ENCODE measurements at places on chromosomes 7 and 10.

GRCh38 chr7:55375237-55375636, 10.1 kb downstream of the LANCL2 start:
- DNase-seq: no peak

DNA sequence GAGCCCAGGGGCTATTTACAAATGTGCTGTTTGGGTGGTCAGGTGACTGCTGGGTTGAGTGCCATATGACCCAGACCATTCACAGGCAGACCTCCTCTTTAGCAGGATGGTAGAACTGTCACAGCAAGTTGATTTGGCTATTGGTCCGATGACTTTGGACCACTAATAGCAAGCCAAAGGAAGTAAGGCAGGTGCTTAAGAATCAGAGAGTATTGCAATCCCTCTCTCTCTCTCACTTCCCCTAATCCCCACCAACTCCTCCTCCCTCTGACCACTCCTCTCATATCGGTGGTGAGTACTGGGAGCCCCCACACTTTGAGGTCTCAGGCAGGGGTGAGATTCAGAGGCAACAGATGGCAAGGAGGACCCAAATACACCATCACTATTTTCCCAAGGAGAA, 165.3 kb downstream of the TRIL start:
- DNase-seq: no peak

GRCh38 chr7:28941633-28942032, 16.5 kb downstream of the TRIL start:
- DNase-seq: no peak

DNA sequence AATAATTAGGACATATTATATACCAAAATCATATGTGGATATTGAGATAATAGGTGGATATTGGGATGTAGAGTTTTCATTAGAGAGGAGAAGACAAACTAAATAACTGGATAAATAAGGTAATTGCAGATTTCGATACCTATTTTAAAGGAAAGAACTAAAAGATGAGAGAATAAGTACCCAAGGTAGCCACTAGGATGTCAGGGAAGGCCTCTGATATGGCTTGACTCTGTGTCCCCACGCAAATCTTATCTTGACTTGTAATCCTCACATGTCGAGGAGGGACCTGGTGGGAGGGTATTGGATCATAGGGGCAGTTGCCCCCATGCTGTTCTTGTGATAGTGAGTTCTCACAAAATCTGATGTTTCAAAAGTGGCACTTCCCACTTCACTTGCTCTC, 44.7 kb upstream of the TMEM229A start:
- no peak for DNase-seq

DNA sequence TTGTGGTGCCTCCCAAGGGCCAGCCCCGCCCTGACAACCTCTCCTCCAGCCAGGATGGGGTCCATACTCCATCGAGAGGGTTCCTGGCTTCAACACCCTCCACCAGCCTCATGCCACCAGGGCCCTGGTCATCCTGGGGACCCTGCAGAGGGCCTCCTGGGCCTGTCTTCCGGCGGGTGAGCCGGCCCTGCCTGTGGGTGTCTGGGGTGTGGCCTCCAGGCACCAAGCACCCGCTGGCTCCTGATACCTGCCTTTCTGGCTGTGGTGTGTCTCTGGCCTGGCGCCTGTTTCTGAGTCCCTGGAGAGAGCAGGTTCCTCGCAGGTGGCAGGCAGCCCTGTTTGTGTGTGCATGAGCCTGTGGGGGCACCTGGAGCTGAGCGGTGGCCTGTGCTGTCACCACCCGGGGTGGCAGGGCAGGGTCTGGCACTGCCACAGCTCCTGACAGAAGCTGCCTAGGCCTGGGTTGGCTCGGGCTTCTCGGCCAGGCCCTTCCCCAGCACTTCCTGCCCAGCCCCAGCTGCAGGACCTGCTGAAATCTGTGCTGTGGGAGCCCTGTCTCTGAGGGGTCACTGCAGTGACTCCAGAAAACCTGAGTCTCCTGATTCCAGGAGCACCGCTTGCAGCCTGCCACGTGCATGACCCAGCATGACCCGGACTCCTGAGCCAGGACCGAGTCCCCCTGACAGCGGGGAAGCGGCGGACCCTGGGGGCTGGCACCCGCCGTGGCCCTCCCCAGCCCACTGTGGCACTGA, 18.4 kb downstream of the ADAM8 start:
- no peak for DNase-seq

GRCh38 chr7:97094284-97094930, 23.1 kb upstream of the SDHAF3 start:
- no peak for DNase-seq

DNA sequence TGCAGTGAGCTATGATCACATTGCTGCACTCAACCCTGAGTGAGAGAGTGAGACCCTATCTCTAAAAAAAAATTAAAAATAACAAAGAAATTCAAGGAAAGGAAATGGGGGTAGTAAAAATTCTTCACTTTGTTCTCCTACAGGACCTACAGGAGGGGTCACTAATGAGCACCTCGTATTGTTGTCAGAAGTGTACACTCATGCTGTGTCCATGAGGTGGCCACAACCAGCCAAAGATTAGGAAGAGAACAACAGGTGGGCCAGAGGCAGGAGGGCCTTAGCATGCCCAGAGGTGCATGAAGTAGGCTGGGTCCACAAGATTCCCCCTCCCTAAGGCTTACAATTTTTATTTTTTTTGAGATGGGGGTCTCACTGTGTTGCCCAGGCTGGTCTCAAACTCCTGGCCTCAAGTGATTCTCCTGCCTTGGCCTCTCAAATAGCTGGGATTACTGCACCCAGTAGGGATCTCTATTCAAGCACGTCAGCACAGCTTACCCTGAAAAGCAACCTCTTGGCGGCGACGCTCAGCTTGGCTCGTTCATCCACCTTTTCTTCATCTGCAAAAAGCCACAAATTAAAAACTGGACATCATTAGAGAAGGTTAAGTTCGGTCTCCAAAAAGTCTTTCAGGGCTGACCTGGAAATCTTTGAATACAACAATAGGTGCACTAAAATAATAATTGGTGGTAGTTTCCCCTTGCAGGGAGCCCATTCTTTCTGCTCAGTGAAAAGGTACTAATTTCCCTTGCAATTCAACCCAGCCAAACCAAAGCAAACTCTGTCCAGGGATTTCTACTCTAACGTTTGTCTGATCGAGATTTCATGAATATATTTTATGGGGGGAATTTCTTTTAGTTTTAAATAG, 104.4 kb downstream of the SVIL start:
- DNase-seq: no peak

DNA sequence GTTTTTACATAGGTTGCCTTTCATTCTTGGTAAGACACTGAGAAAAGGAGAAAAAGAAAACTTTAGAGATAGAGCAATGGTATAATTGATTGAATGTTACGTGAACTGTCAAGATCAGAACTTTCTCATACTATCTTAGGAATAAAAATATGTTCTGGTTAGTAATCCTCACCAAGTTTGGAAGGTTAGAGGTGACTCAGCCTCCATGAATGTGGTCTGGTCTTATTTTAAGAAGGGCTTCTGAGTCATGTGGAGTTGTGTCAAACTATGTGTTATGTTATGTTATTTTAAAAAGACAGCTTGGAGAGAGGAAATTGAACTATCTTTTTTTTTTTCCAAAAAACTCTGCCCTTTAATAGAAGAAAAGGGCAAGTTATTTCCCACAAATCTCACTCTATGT, 458.6 kb upstream of the KLF6 start:
- peak; percentile 10 for DNase-seq

GRCh38 chr7:91306266-91306665, 42.0 kb downstream of the FZD1 start:
- DNase-seq: no peak

- DNase-seq: no peak
Observed at GRCh38 chr10:76117949-76118348, 686.5 kb downstream of the LRMDA start.

DNA sequence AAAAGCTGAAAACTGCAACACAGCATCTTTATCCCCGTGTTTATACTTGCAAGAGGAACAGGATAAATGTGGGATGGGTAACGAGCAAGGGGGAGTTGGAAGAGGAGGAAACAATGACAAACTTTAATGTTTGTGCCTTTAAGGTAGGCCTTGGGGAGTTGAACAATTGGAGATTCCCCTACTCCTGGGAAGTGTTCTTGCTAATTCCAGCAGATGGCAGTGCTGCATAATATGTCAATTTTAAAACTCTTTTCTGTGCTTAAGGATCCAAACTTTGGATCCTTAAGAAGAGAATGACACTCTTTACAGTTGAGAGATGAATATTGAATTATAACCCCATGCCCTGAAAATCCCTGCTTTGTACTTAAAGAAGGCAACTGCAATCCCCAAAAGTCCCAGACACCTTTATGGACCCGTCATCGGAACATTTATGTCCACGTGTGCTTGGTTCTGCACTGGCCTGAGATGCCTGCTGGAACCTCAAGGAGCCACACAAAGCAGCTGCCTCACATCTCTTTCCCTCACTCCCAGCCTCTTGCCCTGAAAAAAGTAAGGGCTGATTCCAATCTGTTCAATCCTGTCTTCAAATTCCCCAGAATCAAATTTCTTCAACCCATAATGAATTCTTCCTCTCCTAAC, 12.0 kb downstream of the IFIT5 start:
- DNase-seq: no peak

GRCh38 chr7:115546790-115547189, 483.8 kb downstream of the TFEC start:
- DNase-seq: no peak

- DNase-seq: no peak
Observed at GRCh38 chr10:77702166-77702565, 64.6 kb upstream of the KCNMA1 start.

GRCh38 chr7:155230169-155230593, 67.5 kb upstream of the INSIG1 start:
- no peak for DNase-seq

GRCh38 chr10:44995581-44995913, 5.2 kb upstream of the ZNF22 start:
- DNase-seq: no peak

GRCh38 chr7:40922316-40922670, 780.6 kb downstream of the INHBA start:
- no peak for DNase-seq

DNA sequence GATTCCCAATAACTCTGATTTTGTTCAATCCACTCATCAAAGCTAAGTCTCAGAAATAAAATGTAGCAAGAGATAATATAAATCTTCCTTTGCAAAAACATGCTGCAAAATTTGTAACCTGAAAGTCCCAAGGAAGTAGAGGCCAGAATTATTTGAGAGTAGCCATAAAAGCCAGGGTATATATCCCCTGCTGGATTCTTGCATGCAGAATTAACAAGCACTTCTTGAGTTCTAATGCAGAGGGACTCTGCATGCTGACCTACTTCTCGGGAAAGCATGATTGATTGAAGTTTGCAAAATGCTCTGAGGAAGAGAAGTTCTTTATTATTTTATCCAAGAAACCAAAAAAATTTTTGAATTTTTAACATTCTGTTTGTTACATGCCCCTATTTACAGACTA, 121.6 kb downstream of the THSD7A start:
- DNase-seq: no peak

DNA sequence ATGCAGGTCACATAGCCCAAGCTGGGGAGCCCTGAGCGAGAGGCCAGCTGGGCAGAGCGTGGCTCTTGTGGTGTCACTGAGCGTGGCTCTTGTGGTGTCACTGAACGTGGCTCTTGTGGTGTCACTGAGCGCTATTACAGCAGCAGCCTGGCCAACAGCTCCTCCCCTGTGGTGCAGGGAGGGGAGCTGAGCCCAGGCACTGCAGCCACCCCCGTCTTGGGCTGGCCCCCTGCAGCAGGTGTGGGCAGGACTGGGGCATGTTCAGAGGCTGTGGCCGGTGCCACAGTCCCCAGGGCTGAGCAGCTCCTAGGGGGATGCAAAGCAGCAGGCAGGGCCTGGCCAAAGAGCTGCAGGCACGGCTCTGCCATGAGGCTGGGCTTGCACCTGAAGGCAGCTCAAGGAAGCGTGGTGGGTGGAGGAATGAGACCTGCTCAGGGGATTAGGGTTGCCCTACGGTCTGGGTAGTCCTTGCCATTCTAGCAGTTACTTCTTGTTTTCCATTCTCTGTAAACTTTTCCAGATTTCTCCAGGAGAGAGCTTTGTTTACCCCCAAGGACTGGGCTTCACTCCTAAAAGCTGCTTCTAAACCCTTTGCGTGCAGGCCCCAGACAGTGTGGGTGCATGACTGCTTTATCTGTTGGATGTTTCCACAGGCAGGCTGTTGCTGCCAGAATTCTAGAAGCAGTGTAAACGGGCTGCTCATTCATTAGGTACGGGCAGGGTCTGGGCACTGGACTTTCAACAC, 29.2 kb downstream of the ZNF783 start:
- DNase-seq: no peak

- DNase-seq: no peak
Observed at GRCh38 chr10:4373098-4373497, 452.9 kb upstream of the AKR1E2 start.

GRCh38 chr10:99057936-99058690, 177.5 kb downstream of the HPSE2 start:
- no peak for DNase-seq

Measured in stimulated activated CD4-positive, alpha-beta T cell treated with anti-CD3 and anti-CD28 coated beads, Interleukin-4, amount 100 ng/mL, for 48 hours (primary cell).